Caco-2 (cell line): ENCODE measurements at places on chromosomes 1 and 21.

- no peak for DNase-seq
These were observed 191.7 kb upstream of the NFIA start for GRCh38 chr1:60890664-60891063.

- no peak for DNase-seq
These were observed 75.7 kb upstream of the RAB4A start for GRCh38 chr1:229195246-229195645.

- no peak for DNase-seq
These were observed 40.3 kb downstream of the PROX1 start for GRCh38 chr1:214028095-214028494.

- DNase-seq, result no peak
These were observed 64.2 kb downstream of the POFUT2 start for GRCh38 chr21:45223236-45224185.

- no peak for DNase-seq
These were observed 69.1 kb downstream of the RUSC1 start for GRCh38 chr1:155389826-155390225.

DNA sequence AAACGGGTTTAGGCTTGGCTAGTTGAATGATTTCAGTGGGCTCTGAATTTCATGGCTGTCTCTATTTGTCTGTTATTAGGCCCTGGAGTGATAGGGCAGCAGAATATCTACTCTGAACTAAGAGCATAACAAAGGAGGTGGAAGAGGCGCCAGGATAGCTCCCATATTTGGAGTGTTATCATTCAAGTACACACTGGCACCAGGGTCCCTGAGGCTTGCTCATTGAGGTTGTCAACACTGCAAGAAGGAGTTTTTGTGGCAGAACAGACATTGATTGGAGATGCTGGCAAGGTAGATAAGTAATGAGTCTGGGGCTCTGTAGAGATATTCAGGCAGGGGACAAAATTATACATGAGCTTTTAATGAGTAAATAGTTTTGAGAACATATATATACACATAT, 1748.4 kb downstream of the MRPL39 start:
- no peak for DNase-seq

DNA sequence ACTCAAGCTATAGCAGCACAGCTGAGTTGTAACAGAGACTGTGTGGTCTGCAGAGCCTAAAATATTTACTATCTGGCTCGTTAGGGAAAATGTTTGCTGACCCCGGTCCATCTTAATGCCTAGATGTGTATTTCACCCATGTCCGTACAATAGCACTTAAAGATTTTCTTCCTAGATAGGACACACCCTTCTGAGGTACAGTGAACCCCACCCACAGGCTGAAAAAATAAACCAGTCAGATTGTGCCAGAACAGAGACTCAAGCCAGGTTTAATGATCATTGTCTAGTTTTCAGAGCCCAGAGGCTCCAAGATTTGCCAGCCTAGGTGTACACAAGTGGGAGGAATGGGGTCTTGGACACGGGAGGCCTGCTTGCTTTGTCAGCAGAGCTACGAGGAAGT, 5.6 kb downstream of the AMIGO1 start:
- DNase-seq, result no peak

DNA sequence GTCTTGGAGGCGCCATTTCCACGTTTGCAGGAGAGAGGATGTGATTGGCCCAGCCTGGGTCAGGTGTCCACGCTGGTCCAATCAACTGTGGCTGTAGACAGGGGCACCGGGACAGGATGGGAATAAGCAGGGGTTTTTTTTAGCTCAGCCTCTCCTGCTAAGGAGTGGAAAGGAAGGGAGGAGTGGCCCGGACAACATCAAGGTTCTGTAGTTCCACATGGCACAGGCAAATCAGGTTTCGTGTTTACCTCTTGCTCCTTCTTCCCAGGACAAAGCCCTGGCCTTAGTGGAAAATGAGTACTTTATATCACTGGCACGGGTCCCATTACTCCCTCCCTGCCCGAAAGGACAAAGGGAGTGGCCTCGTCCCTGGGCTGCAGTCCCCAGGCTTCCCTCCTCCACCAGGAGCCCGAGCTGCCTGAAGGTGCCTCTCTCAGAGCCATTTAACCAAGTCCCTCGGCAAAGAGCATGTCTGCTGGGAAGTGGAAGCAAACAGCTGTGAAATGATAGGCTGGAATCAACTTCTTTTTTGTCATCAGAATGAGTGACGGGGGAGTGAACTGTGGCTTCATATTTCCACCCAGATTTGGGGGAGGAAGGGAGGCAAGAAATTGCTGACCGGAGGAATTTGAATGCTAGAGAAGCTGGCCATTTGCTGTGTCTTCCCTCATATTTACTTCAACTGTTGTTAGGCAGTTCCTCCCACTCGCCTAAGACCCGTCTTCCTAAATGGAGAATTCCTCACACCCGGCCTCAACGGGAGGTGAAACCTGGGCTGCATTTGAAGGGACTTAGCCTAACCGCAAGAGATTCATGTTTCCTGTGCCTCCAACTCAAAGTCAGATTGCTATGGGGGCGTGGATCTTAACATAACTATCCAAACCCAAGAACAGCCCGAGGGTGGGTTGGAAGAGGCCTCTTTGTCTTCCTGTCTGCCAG, 84.9 kb upstream of the SLC44A3 start:
- no peak for DNase-seq

DNA sequence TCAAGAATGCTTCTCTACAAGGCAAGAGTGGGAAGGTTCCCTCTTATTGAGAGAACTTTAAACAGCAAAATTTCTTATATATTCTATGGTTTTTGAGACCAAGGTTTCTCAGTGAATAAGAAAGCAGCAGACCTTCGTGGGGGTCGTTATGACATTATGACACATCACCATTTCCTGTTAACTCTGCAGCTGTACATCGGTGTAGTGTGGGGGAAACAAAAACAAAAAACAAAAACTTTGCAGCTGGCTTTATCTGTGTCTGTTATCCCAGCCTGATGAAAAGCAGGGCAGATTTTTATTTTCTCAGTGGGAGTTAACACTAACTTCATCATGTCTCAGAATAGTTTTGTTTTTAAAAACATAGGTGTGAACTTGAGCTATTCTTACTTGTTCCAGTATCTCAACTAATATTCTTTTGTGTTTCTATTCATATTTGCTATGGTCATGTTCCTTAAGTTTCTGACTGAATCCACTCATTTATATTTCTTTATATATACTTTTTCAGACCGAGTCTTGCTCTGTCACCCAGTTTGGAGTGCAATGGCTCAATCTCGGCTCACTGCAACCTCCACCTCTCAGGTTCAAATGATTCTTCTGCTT, 2.1 kb downstream of the SDE2 start:
- DNase-seq, result no peak
